Neural crest cell (in vitro differentiated cells): ENCODE measurements at places on chromosomes 3 and 15. TPM values are rescaled to one million over a fixed set of nuclear protein-coding genes. Genes with fewer than 3 reads are reported as not detected.

The TPRG1 gene
- 0.61 and 0.91 TPM in 2 replicates for total RNA-seq

The C3orf20 gene
- total RNA-seq: 0.14 TPM in 1 of 2 replicates, not detected in the other

The KNL1 gene
- 33.4 and 35.3 TPM in 2 replicates for total RNA-seq

- no peak for DNase-seq
Observed at GRCh38 chr3:147616998-147617619, 207.9 kb downstream of the ZIC1 start.

DNA sequence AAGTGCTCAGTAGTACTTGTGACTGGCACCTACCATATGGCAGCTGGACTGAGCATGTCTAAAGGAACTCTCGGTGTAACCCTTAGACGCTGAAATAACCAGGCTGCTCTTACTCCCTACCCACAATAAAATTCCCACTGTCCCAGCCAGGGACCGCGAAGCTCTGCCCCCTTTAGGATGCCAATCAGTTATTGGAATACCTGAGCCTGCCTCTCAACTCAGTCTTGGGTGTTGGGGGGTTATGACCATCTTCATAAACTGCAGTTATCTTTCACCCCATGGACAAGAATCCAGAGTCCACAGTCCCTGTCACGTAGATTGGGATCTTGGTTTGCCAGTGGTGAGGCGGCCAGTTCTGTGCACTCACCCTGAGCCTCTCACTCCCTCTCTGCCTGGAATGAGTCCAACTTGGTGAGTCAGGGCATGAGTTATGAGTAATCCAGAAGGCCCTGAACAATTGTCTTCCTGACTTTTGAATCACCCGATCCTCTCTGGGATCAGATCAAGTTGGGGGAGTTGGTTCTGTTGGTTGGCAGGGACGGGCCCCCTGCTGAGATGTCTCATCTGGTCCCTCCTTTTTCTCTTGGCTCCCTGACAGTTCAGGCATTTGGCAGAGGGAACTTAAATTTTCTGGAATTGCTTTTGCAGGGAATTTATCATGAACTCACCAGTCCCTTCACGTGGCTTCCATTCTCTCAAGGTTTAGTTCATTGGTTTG lies 120.1 kb upstream of the UBE2E1 start:
- no peak for DNase-seq

GRCh38 chr15:67835297-67836133 lies 4.3 kb downstream of the RNU6-1 start:
- no peak for DNase-seq

- no peak for DNase-seq
Observed at GRCh38 chr3:179227349-179227748, 23.6 kb downstream of the KCNMB3 start.

- no peak for DNase-seq
Observed at GRCh38 chr3:139537795-139538621, 1.5 kb downstream of the RBP1 start.

- no peak for DNase-seq
Observed at GRCh38 chr3:141030296-141030695, 20.9 kb upstream of the SPSB4 start.

- DNase-seq: no peak
Observed at GRCh38 chr15:74988007-74988800, 7.2 kb upstream of the SCAMP5 start.

- DNase-seq: no peak
Observed at GRCh38 chr3:131324923-131325322, 56.7 kb upstream of the NUDT16 start.
